ENCODE measurements at places on chromosomes 12 and 14.

DNA sequence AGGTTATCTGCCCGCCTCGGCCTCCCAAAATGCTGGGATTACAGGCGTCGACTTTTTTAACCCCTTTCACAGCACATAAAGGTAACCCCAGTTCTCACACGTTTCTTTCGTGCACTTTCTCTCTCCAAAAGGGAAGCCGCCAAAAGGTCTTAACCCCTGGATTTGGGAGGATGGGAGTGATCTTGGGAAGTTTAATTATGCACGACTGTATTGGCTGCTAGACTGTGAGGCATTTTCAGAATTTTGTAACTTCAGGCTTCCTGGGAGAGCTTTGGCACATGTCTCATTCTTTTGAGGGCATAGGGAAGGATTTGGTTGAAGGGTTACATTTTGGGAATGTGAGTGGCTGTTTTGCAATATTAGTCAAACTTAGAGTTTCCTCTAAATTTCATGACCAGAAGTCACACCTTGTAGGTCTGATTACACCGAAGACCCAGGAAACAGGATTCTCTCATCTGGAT, 1.4 kb upstream of the SMARCC2 start:
- peak; percentile 43 for DNase-seq

GRCh38 chr12:121765573-121765972, 27.9 kb downstream of the RHOF start:
- peak; percentile 69 for DNase-seq

- no peak for DNase-seq
These were observed 23.1 kb upstream of the WDR20 start for GRCh38 chr14:102116361-102117180.

DNA sequence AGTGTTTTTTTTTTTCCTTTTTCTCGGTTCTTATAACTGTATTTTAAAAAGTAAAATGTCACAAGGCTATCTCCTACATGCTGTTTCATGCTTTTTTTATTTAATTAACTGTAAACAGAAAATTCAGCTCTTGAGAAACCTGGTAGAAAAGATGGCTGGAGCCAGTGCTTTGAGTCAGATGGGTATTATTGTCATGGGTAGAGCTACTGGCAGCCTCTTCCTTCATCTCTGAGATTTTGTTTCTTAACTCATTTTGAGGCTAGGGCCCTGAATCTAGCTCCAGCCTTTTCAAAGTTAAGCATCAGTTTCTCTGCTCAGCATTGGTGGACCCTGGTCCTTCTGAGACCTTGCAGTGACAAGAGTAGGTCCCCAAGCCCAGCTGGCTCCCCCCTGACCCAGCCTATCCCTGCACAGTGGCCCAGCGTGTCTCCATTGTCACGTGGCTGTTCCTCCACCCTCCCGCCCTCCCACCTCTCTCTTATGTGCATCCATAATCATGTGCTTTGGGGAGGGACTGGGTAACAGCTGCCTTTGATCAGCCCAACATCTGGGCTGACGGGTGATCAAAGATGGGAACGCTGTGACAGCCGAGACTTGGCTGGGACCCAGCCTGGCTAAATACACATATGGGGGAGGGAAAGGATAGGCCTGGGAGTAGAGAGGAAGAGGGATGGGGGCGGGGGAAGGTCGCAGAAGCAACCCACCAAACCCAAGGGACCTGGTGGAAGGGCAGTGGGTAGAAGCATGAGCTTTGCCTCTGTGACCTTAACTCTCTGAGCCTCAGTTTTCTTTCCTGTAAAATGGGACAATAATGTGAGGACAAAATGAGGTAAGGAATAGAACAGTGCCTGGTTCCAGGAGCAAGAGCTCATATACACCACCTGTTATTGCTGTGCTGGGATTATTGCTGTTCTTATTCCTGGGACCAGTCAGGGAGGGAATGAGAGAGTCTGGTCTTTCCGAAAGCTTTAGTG, 24.4 kb upstream of the RBM19 start:
- DNase-seq, result peak; percentile 42

GRCh38 chr14:90544566-90544965, 147.7 kb downstream of the CALM1 start:
- no peak for DNase-seq

DNA sequence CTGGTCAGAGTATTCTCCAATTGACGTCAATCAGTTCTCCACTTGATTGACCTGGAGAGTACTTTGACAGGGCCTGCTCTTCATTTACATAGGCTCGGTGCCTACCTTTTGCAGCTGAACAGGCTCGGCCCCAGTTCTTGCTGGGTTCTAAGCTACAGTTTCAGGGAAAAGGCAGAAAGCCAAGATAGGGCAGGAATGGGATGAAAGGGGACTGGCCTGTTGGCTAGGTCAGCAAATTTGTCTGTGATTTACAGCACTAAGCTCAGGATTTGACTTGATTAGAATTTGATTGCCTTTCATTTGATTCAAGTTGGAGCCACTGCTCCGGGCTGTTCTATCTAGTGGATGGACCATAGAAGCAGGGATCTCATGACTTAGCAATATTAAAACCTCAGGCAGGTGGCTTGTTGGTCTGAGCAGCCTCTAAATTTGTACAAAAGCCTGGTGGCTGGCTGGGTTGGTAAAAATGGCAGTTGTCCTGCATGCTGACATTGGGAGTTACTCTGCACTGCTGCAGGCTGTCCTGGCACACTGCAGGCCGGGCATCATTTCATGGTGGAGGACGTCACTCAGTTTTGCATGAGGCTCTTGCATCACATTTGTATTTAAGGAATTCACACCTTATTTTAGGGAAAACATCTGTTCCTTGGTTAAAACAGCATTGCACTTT, 71.8 kb downstream of the BICD1 start:
- no peak for DNase-seq

GRCh38 chr14:74413627-74414026, 12.4 kb downstream of the SYNDIG1L start:
- DNase-seq, result no peak

- DNase-seq, result no peak
These were observed 104.4 kb downstream of the DAD1 start for GRCh38 chr14:22484632-22485031.

GRCh38 chr12:58583940-58584339, 336.4 kb downstream of the LRIG3 start:
- DNase-seq, result no peak

GRCh38 chr12:83859021-83859420, 1053.6 kb downstream of the SLC6A15 start:
- no peak for DNase-seq

DNA sequence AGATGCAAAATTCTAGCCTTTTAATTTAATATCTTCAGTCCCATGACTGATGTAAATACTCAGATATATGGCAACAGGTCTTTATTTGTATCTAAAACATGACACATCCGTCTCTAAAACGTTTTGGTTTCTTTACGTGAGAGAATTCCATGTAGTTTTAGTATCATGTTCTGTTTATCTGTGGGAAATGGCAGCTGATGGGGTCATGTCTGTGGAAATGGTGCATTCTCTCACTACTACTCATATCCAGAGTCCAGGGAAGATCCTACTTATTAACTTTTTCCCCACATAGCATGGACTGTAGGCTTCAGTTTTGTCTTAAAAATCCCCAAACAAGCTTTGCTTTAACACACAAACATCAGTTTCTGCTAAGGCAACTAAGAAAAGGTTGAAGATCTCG, 53.8 kb downstream of the SPTLC2 start:
- DNase-seq, result no peak

DNA sequence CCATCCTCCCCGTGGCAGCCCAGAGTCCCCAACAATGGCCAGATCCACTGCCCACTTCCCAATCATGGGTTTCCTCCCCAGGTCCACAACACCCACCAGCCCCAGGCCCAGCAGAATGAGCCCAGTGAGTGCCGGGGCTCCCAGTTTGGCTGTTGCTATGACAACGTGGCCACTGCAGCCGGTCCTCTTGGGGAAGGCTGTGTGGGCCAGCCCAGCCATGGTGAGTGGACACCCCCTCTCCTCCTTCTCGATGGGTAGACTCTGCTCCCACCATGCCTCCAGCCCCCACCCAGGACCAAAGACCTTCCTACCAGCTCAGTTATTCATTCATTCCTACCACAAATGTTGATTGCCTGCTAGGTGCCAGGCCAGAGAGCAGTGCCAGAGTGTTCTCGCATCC, 23.8 kb downstream of the PAPLN start:
- no peak for DNase-seq

DNA sequence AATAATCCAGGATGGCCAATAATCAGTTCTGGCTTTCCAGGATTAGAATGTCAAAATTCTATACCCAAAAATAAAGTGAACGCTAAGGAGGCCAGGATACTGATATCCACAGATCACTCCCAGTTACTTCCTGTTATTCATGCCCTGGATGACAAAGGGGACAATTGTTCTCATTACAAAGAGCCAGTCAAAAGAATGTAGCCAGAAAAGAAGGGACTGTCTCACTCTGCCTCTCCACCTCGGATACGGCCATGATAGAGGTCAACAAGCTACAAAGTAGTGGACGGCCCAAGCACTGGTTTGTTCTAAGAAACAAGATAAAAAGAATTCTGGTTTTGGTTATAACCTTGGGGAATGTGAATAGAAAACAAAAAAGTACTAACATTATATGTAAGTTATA, 116.1 kb upstream of the ATF7IP start:
- DNase-seq, result no peak

DNA sequence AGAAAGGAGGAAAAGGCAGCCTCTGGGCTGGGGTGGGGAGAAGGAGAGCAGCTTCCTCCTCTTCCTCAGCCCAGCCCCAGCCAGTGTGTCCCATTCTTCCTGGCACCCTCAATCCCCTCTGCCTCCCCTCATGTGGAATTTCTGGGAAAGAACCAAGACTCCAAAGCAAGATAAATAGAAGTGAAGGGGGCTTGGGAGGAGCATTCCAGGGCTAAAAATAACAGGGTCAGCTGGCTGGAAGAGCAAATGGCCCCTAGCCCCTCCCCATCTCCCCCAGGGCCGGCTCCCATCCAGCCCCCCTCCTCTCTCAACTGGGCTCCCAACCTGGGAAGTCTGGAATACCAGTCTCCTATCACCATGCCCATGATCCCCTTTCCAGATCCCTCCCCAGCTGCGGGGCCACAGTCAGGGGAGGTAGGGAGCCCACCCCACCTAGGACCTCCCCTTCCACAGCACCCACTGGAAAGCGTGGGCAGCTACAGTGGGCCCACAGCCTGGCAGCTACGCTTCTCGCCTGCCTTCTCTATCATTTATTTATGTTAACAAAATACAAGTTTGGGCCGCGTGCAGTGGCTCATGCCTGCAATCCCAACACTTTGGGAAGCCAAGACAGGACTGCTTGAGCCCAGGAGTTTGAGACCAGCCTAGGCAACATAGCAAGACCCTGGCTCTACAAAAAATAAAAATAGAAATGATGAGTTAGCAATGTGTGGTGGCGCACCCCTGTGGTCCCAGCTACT, 88.3 kb downstream of the IRF2BPL start:
- no peak for DNase-seq

- no peak for DNase-seq
These were observed 113.5 kb upstream of the VRK1 start for GRCh38 chr14:96683562-96684289.

- no peak for DNase-seq
These were observed 42.2 kb upstream of the CAPRIN2 start for GRCh38 chr12:30796891-30797371.

DNA sequence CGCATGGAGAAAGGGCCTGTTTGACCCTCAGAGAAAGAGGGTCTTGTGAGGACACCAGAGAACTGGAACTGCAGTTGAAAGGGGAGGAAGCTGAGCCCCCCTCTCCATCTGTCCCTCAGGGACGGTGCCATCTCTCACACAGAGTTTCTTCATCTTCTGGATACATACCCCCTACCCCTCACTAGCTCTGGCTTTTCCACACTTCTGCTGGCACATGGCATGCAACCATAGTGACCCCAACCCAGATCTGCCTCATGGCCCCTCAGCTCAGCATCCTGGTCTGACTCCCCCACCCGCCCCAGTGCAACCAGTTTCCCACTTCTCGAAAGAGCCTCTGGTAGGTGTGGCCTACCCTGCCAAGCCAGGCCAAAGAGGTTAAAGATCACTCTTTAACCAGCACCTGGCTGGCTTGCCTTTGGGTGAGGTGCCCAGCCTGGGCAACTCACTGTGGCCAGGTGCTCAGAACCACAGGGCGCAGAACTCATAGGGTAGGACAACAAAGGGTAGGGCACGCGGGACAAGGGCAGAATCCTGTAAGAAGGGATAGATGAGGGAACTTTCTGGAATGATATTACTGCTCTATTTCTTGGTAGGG, 25.8 kb downstream of the GALNT16 start:
- DNase-seq, result no peak

GRCh38 chr14:89366864-89367778, 49.9 kb downstream of the FOXN3 start:
- DNase-seq, result no peak

- no peak for DNase-seq
These were observed 190.2 kb upstream of the CAND1 start for GRCh38 chr12:67078957-67079356.

GRCh38 chr14:73996731-73997107, 22.4 kb downstream of the ENTPD5 start:
- DNase-seq, result no peak

GRCh38 chr12:41778934-41779333, 365.7 kb downstream of the GXYLT1 start:
- no peak for DNase-seq

DNA sequence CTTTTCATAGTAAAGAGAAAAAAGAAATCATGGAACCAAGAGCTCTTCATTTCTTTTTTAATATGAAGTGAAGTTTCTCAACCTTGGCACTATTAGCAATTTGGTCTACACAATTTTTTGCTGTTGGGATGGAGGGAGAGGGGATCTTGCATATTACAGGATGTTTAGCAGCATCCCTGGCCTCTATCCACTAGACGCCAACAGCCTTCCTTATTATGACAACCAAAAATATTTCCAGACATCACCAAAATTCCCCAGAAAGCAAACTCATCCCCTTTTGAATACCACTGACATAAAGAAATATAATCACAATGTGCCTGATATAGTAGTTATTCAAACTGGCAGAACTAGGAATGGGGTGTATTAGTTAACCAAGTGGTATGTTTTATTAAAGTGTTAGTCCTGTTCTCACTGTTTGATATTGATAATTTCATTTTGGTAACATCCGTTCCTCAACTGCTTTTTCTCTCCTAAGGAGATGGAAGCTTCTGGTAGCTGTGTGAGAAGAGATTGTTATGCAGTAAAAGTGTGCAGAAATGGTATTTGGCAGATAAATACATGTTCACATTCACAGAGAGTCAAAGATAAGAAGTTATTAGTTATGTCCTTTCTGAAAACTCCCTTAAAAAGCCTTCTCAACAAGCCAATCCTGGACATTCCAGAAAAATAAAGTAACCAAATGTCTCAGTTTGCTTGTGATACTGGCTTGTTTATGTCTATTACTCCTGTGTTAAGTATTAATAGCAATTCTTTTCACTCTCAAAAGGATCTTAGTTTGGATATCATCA, 699.9 kb downstream of the C12orf50 start:
- DNase-seq, result no peak

DNA sequence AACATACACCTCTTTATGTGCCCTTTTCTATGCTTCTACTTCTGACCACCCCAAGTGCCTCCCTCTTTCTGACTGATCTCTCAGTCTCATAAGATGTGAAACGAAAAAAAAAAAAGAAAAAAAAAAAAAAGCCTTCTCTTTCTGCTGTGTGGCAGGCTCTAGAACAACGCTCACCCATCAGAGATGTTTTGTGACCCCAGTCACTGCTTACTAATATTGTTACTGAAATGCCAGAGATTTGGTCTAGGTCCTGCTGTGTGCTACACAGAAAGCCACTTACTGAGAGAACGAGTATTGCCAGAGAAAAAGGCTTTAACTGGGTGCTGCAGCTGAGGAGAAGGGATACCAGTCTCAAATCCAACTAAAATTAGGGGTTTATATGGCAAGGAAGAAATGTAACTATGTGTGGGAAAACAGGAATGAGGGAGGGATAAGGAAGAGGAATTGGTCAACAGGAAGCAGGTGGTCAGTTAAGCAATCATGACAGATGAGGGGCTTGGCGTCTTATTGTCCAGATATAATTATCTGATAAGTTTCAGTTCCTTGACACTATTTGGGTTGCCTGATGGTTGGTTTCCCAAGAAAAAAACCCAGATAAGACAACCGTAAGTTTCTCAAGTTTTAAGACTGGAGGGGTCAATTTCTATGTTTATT, 149.0 kb downstream of the NAV3 start:
- DNase-seq, result no peak
